ENCODE measurements at places on chromosomes 13 and 19.

DNA sequence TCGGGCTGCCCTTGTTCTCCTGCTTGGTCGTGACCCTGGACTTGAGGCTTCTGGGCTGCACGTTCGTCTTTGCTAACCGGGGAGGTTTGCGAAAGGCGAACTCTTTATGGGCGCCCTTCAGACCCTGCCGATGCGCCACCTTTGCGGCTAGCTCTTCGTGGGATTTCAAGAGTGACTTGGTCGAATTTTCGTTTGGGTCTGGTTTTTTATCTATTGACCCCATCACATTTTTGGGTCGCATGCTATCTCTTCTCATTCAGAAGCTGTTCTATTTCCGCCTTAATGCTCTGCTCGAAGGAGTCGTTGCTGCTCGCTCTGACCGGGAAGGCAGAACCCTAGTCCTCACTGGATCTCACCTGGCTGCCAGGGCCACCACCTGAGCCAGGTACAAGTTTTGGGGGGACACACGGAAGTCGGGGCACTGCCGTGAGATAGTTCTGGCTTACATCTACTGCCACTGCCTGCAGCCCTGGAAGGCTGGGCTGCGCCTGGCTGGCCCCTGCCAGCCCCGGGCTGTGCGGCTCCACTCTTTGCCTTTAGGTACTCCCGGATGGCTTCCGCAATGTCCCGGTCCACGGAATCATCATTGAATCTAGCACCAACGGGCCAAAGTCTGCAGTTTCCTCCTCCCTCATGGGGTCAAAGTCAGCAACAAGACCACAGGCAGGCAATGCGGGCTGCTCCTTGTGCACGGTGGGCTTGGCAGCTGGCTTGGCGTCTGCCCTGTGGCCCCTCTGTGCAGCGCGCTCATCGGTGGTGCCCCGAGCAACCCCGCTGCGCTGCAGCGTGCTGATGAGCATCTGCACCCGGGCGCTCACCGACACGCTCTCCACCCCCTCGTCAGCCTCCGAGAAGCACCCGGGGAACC lies 16.2 kb downstream of the RB1 start:
- DNase-seq = no peak

DNA sequence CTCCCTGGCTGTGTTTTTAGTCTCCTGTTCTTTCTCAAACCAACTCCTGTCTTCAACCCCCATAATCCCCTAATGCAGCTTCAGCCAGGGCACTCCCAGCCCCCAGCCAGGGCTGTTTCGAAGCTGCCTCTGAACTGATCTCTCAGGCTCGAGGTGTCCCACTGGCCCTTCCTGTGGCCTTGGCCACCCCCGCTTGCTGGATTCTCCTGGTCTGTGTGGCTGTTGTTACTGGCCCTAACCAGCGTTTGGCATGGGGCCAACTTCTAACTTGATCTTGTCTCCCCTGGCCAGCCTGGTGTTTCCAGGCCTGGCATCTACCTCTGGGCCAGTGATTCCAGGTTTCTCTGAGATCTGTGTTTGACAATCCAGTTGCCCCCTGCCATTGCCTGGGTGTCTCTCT lies 11.0 kb downstream of the XAB2 start:
- DNase-seq = no peak

- DNase-seq = no peak
These were observed 72.9 kb upstream of the IRS2 start for GRCh38 chr13:109859216-109859835.

GRCh38 chr19:4807188-4807587 lies 15.7 kb downstream of the FEM1A start:
- DNase-seq = no peak

DNA sequence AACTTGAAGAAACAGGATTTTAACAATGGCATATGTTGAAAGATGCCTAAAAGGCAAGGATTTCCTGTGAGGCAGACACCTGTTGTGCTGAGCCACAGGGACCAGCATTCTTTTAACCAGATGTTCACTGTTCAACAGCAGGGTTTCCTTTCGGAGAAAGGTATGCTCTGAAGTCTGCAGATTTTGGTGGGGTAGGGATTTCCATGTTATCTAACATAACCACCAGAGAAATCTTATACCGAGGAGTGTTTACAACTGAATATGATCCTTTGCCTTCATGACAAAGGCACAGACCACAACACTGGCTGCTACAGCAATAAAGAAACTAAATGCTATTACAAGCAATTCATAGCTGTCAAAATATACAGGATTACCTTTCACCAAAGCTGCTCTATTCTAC lies 48.1 kb downstream of the MPHOSPH8 start:
- no peak for DNase-seq

GRCh38 chr13:44576351-44577235 lies 463 bp upstream of the TSC22D1 start:
- DNase-seq = no peak

GRCh38 chr13:35856721-35857364 lies 274.3 kb downstream of the DCLK1 start:
- no peak for DNase-seq

GRCh38 chr13:110644892-110645521 lies 29.7 kb downstream of the NAXD start:
- DNase-seq = no peak

GRCh38 chr13:65744836-65745235 lies 1485.3 kb downstream of the PCDH9 start:
- no peak for DNase-seq

DNA sequence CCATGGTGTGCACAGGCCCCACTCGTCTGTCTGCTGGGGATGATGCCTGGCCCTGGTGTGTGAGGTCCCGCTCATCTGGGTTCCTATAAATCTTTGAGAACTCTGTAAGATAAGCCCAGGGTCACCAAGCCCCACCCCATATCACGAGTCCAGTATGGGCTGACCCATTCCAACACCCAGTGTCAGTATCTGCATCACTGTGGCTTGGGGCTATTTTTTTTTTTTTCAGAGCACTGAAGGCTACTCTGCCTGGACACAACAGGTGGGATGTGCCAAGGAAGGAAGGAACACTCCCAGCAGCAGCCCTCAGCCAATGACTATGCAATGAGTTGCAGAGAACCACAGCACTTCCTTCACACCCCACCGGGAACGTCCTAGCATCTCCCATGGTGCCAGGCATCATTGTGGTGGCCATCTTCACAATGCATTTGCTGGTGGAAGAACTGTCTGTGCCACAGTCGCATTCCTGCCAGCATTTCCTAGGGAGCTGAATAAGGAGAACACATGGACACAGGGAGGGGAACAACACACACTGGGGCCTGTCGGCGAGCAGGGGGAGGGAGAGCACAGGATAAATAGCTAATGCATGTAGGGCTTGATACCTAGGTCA lies 83.1 kb upstream of the TSHZ3 start:
- DNase-seq = no peak

DNA sequence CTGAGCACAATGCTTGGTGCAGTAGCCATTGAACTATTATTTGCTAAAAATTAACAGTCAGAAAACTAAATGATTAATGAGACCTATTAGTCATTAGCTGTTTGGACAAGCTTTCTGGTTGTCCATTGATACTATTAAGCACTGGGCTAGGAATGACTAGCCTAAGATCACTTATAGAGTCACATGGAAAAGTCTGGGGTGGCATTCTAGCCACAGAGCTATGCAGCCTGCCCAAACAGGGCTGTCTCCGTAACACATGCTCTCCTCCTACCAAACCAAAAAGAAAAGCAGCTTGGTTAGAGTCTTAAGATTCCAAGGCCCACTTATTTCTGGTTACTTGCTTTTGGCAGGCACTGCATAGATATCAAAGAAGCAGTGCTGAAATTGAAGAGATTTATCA lies 193.5 kb upstream of the NBEA start:
- DNase-seq = no peak

GRCh38 chr13:41696163-41697003 lies 239.0 kb downstream of the RGCC start:
- DNase-seq = no peak

DNA sequence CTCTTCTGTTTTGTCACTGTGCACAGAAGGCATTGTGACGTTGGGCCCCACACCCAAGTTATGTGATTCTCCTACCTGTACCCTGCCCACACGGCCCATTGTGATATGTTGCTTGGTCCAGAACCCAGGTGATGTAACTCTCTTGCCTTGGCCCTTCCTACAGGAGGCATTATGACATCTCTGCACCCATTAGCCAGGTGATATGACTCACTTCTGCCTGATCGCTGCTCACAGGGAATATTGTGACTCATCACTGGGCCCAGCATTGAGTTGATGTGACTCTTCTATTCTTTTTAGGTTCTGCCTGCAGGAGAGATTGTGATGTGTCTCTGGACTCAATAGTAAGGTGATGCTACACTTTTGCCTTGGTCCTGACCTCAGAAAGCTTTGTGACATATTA lies 65.4 kb upstream of the ZNF91 start:
- no peak for DNase-seq

DNA sequence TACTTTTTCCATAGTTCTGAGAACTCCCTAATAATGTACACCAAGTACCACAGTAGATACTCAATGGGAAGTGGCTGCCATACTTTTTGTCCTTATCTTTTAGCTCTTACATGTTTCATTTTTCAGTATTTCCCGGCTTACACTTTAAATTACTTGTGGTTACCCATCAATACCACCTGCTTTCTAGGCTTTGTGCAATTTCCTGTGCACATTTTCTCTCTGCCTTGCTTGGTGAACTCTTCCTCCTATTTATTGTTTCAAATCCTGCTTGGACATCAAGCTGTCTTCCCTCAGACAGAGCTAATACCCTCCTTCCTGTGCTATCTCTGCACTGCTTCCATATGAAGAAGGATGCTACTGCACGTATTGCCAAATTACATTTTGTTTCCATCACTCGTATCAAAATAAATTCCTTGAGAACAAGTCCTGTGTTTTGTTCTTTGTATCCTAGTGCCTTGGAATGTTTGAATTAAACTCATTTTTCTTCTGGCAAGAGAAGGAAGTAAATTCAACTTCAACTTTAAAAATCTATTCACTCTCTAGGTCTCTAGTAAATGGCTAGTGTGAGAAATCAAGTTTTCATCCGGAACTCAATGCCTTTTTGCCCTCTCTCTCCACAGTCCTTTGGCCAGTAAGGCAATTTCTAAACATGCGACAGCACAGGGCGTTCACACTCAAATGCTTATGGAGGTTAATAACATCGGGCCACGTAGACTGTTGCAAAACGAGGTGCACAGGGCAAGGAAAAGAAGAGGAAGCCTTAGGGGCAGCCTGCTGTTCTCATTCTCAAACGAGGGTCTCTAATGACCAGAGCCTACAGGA lies 5.6 kb downstream of the ZAR1L start:
- no peak for DNase-seq

DNA sequence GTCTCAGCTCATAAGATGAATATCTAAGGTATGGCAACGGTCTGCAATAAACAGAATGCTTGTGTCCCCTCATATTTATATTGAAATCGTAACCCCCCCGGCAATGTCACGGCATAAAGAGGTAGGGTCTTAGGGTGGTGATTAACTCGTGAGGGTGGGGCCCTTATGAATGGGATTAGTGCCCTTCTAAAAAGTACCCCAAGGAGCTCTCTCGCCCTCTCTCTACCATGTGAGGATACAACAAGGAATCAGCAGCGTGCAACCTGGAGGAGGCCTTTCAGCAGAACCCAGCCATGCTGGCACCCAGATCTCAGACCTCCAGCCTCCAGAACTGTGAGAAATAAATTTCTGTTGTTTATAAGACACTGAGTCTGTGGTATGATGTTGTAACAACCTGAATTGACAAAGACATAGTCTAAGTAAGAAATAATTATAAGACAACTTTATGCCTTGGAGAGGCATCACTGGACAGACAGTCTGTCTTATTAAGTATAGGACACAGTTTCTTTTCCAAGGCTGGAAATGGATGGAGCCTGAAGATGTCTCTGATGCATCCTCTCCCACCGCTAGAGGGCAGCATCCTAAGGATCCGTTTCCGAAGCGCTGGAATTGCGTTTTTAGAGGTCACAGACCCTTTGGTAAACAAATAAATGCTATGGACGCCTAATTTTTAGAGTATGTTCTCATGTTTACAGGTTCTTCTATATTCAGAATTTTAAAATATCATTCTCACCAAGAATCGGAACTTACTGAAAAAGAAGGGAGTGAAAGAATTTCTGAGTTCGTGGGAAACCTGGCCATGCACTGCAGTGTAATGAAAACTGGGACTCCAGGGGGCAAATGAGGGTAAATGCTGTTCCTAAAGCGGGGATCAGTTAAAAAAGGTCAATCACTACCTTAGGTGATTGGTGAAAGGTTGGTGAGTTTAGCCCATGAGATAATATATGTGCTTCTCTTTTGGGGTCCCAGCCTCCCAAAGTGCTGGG lies 13.3 kb upstream of the LEUTX start:
- no peak for DNase-seq

GRCh38 chr13:78632996-78633395 lies 26.0 kb downstream of the OBI1 start:
- DNase-seq = no peak

DNA sequence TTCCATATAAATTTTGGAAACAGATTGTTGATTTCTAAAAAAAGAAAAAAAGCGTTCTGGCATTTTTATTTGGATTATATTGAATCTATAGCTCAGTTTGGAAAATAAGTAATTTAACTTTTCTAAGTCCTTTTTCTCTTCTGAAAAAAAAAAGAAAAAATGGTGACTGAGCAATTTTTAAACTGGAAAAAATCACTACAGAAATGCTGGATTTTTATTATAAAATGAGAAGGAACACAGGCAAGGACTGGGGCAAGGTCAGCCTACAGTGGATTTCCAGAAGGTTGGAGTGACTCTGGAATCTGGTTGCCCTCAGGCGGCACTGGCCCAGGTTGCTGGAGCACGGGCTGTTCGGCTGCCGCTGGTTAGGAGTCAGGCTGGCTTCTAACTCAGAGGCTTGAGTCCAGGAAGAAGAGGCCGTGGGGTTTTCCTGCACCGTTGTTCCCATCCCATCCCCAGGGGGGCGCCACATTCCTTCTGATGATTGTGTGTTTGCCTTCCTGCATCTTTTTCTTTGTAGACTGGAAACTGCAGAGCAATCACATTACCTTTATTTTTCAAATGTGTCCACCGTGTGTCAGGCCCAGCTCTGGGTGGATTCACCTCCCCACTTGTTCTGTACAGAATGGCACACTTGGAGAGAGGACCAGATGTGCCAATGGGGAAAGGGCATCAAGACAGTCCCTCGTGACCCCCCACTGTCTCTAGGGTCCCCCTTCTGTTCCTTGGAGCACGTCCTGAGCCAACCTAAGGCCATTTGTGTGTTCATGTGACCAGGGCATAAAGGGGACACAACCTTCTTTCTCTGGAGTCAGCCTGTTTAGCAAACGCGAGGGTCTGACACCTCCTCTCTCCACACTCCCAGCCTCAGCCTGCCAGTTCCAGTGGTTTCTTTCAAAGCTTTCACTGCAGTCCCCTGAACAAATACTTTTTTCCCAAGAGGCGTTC lies 44.5 kb upstream of the GTF3A start:
- DNase-seq = no peak

GRCh38 chr13:21364916-21365315 lies 94.2 kb downstream of the ZDHHC20 start:
- DNase-seq = no peak
